ENCODE measurements at places on chromosomes 5 and 9. TPM values are rescaled to one million over a fixed set of nuclear protein-coding genes. Genes with fewer than 3 reads are reported as not detected.

Gene KCNMB1
- 0.05 TPM for total RNA-seq

Gene SPATA31E1
- not detected for total RNA-seq

Gene LVRN
- 0.05 TPM for total RNA-seq

Gene SELENOP
- total RNA-seq: not detected

Gene CD14
- total RNA-seq: 0.32 TPM

Gene WDR36
- 42.1 TPM for total RNA-seq

Gene CMYA5
- 0.30 TPM for total RNA-seq

Gene PCDHB5
- not detected for total RNA-seq

Gene STK32A
- total RNA-seq: not detected

Gene IL4
- total RNA-seq: 4.0 TPM

Gene GLDC
- total RNA-seq: 0.34 TPM

Gene CDH9
- not detected for total RNA-seq

Gene EIF4E1B
- not detected for total RNA-seq

Gene SLC6A19
- total RNA-seq: not detected

Gene PPP2R2B
- 0.52 TPM for total RNA-seq

Gene ENC1
- total RNA-seq: 0.89 TPM

Gene C9orf72
- total RNA-seq: 8.2 TPM

Gene PCDHA1
- total RNA-seq: not detected

Gene OR13C3
- not detected for total RNA-seq

Gene ARSB
- total RNA-seq: 11.6 TPM

Gene MSX2
- total RNA-seq: not detected

Gene CSF1R
- total RNA-seq: 0.14 TPM

Gene MARCOL
- total RNA-seq: not detected

Gene HK3
- total RNA-seq: 0.39 TPM

Gene ANKRD33B
- 5.7 TPM for total RNA-seq

Gene LCN9
- not detected for total RNA-seq

Gene LHX6
- not detected for total RNA-seq

Gene LCN10
- 0.34 TPM for total RNA-seq

Gene RNF14
- total RNA-seq: 24.2 TPM

Gene TAF1L
- total RNA-seq: 0.05 TPM

Gene FOXD4L4
- total RNA-seq: 0.23 TPM

Gene PLAC8L1
- not detected for total RNA-seq

Gene SPATA31A3
- total RNA-seq: not detected

Gene PCDH1
- not detected for total RNA-seq

Gene SLC25A2
- 0.25 TPM for total RNA-seq

Gene FUT7
- total RNA-seq: 0.41 TPM

Gene CTSL
- 5.9 TPM for total RNA-seq

Gene DMRTA1
- total RNA-seq: not detected

Gene PCDHGA10
- 0.34 TPM for total RNA-seq

Gene SV2C
- total RNA-seq: 0.02 TPM

Gene AMACR
- 6.5 TPM for total RNA-seq

Gene TMEM171
- not detected for total RNA-seq

Gene BDP1
- 32.9 TPM for total RNA-seq

Gene ADAMTS2
- total RNA-seq: not detected

Gene TMEM141
- total RNA-seq: 34.7 TPM

Gene FBXW11
- total RNA-seq: 33.6 TPM

Gene PCDHB7
- total RNA-seq: not detected

Gene DAP
- 65.8 TPM for total RNA-seq

Gene PCDHB10
- not detected for total RNA-seq

Gene CER1
- not detected for total RNA-seq

Gene BNC2
- not detected for total RNA-seq

Gene UGT3A2
- total RNA-seq: 0.18 TPM
